Activated CD4-positive, alpha-beta T cell treated with anti-CD3 and anti-CD28 coated beads for 36 hours (primary cell): ENCODE measurements at places on chromosomes 12 and 14. TPM values are rescaled to one million over a fixed set of nuclear protein-coding genes. Genes with fewer than 3 reads are reported as not detected.
A peak's percentile ranks its signal among the peaks of the same experiment; 100 is the strongest.

METTL25 gene
- 5.3 TPM for total RNA-seq

GRCh38 chr12:29054858-29055663 is 94.0 kb upstream of the FAR2 start:
- no peaks in the 10 kb centered on the region for H3K36me3 ChIP-seq
- peaks cover 11% of the 10 kb centered on the region for H3K27me3 ChIP-seq
- no peaks in the 10 kb centered on the region for H3K4me1 ChIP-seq
- no peak overlapping the region for H3K4me3 ChIP-seq
- no peak overlapping the region for H3K27ac ChIP-seq
- no peak for DNase-seq

DNA sequence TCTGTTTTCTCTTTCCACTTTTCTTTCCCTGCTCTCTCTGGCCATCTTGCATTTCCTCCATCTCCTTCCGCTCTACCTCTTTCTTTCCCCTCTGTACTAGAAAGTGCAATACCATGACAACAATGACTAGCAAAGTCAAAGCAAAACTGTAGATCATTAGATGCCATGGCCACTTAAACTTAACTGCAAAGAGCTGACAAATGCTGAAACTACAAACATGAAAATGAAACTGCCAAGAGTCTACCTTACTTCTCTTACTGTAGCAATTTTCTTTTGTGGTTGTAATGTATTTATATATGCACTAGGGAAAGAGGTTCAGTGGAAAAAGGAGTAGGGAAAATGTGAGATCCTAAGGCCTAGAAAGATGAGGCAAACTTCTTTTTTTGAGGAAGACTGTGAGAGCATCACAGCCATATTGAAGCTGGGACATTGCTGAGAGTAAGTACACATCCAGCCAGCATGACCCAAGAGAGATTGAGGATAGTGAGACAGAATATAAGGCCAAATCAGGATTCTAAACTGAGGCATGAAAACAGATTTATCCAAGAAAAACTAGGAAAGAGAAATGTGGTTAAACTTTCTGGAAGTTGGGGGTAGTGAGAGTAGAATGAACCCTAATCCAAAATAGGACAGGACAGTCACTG is 276.6 kb upstream of the NAV3 start:
- DNase-seq: no peak
- no peaks in the 10 kb centered on the region for H3K36me3 ChIP-seq
- no peaks in the 10 kb centered on the region for H3K27me3 ChIP-seq
- no peak overlapping the region for H3K4me3 ChIP-seq
- H3K4me1 ChIP-seq: no peaks in the 10 kb centered on the region

- no peak overlapping the region for H3K27ac ChIP-seq
- H3K4me1 ChIP-seq: peaks cover 9% of the 10 kb centered on the region
- no peak overlapping the region for H3K4me3 ChIP-seq
- no peak for DNase-seq
These were observed 9.4 kb upstream of the OSBPL8 start for GRCh38 chr12:76568888-76569551.

- H3K27me3 ChIP-seq: peaks cover 2% of the 10 kb centered on the region
- H3K4me3 ChIP-seq: no peak overlapping the region
- peaks cover 6% of the 10 kb centered on the region for H3K4me1 ChIP-seq
These were observed 59.0 kb upstream of the SCN8A start for GRCh38 chr12:51531978-51532497.

GRCh38 chr14:77094672-77095284 is 3.3 kb upstream of the CIPC start:
- no peaks in the 10 kb centered on the region for H3K27me3 ChIP-seq
- peaks cover 28% of the 10 kb centered on the region for H3K4me1 ChIP-seq
- peaks cover 5% of the 10 kb centered on the region for H3K36me3 ChIP-seq
- no peak overlapping the region for H3K4me3 ChIP-seq

DNA sequence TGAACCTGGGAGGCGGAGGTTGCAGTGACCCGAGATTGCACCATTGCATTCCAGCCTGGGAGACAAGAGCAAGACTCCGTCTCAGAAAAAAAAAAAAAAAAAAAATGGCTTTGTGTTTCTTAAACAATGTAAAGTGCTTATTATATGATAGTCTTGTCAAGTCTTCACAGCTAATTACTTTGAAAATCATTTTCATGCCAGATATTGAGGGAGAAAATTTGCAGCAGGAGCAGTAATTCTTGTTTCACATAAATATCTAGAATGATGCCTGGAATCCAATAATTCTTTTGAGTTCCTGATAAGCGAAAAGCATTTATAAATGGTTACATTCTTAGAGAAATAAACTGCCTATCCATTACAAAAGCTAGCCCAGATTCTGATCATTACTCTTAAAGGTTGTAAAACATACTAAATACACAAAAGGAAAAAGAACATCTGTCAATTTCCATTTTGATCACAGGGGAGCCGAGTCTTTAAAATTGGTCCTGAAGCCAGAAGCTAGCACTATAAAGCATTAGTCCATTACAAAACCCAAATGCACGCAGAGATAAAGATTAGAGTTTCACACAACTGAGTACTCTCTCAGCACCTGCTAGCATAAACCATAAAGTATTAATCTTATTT is 50.3 kb downstream of the IFT81 start:
- no peaks in the 10 kb centered on the region for H3K36me3 ChIP-seq
- H3K27me3 ChIP-seq: no peaks in the 10 kb centered on the region

PTPRR gene
- total RNA-seq: not detected

DNA sequence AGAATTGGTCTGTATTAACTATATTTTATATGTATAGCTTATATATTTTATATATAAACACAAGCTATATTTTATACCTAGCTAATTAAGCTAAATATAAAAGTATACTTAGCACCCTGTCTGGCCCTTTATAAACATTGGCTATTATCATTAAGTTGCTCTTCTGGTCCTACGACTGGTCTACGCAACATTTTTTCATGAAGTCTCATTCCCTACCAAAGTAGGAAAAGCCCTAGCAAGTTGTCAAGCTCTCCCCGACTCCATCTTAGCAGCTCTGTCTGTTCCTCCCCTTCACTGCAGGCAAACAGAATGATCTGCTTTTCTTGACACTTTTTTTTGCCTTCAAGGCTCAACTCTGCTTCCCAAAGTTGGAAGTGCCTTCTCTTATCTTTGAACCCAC is 36.7 kb upstream of the ELK3 start:
- H3K4me1 ChIP-seq: no peaks in the 10 kb centered on the region
- no peak overlapping the region for H3K27ac ChIP-seq
- DNase-seq: no peak
- no peaks in the 10 kb centered on the region for H3K27me3 ChIP-seq
- no peaks in the 10 kb centered on the region for H3K36me3 ChIP-seq
- no peak overlapping the region for H3K4me3 ChIP-seq

DNA sequence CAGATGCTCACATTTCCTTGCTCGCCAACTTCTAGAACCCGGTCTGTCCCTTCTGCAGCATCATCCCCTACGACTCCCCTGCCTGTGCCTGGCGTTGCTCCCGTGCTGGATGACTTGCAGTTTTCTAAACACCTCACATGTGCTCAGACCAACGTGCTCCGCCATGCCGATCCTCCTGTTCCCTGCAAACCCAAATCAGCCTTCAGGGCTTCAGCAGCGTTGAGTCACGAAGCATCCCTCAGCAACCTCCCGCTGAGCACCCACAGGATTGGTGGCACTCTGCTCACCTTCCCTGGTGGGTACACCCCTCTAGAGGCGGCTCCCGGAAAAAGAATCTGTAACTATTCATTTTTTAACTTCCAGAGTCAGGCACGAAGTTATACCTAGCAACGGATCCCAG is 2.8 kb upstream of the PIWIL1 start:
- no peak overlapping the region for H3K27ac ChIP-seq
- no peaks in the 10 kb centered on the region for H3K36me3 ChIP-seq
- DNase-seq: no peak

GRCh38 chr12:57058454-57058853 is 8.5 kb upstream of the MYO1A start:
- peaks cover 33% of the 10 kb centered on the region for H3K4me1 ChIP-seq
- no peaks in the 10 kb centered on the region for H3K27me3 ChIP-seq
- H3K4me3 ChIP-seq: no peak overlapping the region
- peaks cover 74% of the 10 kb centered on the region for H3K36me3 ChIP-seq
- peak overlapping the region; percentile 48 for H3K27ac ChIP-seq

GRCh38 chr14:73764406-73765280 is 50.5 kb upstream of the PNMA1 start:
- no peak for DNase-seq
- no peak overlapping the region for H3K4me3 ChIP-seq
- H3K4me1 ChIP-seq: peaks cover 68% of the 10 kb centered on the region
- peaks cover 6% of the 10 kb centered on the region for H3K36me3 ChIP-seq
- H3K27ac ChIP-seq: peak overlapping the region; percentile 48
- H3K27me3 ChIP-seq: no peaks in the 10 kb centered on the region

GRCh38 chr12:42607584-42608058 is 18.1 kb upstream of the PRICKLE1 start:
- H3K27me3 ChIP-seq: peaks cover 6% of the 10 kb centered on the region
- no peak overlapping the region for H3K27ac ChIP-seq
- H3K4me3 ChIP-seq: no peak overlapping the region
- no peak for DNase-seq
- H3K4me1 ChIP-seq: no peaks in the 10 kb centered on the region
- no peaks in the 10 kb centered on the region for H3K36me3 ChIP-seq

PARP11 gene
- total RNA-seq: 23.0 TPM

- H3K4me3 ChIP-seq: no peak overlapping the region
- H3K27ac ChIP-seq: no peak overlapping the region
- peaks cover 32% of the 10 kb centered on the region for H3K4me1 ChIP-seq
These were observed 12.2 kb upstream of the CLEC2A start for GRCh38 chr12:9944391-9944790.
